ENCODE measurements at places on chromosomes 12 and 14. TPM values are rescaled to one million over a fixed set of nuclear protein-coding genes. Genes with fewer than 3 reads are reported as not detected.

DNA sequence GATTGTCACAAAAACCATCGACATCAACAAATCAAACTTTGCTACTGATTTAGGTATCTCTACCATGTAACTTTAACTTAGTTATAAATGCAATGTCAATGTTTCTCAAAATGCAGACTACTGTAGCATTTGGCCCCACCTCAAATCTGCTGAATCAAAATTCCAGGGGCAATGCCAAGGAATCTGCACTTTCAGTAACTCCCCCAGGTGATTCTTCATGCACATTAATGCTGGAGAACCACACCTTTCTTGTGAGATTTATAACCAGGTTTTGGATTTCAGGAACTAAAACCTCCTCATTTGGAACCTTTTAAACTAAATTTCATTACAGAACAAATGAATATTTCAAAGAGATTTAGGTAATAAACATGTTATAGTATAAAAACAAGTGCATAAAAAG, 4.9 kb downstream of the ATP2B1 start:
- DNase-seq = no peak

GRCh38 chr12:94025756-94026155, 122.6 kb upstream of the PLXNC1 start:
- DNase-seq = no peak

DNA sequence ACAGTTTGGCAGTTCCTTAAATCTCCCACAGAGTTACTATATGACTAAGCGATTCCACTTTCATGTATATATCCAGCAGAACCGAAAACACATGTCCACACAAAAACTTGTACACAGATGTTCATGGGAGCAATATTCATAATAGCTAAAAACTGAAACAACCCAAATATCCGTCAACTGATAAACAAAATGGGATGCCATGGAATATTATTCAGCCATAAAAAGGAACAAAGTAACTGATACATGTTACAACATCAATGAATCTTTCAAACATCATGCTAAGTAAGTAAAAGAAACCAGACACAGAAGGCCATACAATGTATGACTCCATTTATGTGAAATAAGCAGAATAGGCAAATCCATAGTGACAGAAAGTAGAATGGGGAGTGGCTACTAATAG, 80.2 kb upstream of the GPHB5 start:
- DNase-seq = no peak

The MYH6 gene
- not detected for total RNA-seq

All from dermis blood vessel endothelial cell (primary cell).